Heart left ventricle (tissue), 16 donors: ENCODE measurements at places on chromosomes 7 and 10. TPM values are rescaled to one million over a fixed set of nuclear protein-coding genes. Genes with fewer than 3 reads are reported as not detected.
A peak's percentile ranks its signal among the peaks of the same experiment; 100 is the strongest.

- H3K36me3 ChIP-seq = no peaks in the 10 kb centered on the region
- H3K27ac ChIP-seq = no peak overlapping the region
Measured at GRCh38 chr10:34389801-34390200, 425.3 kb downstream of the PARD3 start.

GRCh38 chr10:12181065-12181775 lies 14.5 kb downstream of the NUDT5 start:
- no peaks in the 10 kb centered on the region for H3K27me3 ChIP-seq
- no peak for DNase-seq
- H3K4me3 ChIP-seq = no peak overlapping the region
- peaks cover 3% of the 10 kb centered on the region for H3K36me3 ChIP-seq

DNA sequence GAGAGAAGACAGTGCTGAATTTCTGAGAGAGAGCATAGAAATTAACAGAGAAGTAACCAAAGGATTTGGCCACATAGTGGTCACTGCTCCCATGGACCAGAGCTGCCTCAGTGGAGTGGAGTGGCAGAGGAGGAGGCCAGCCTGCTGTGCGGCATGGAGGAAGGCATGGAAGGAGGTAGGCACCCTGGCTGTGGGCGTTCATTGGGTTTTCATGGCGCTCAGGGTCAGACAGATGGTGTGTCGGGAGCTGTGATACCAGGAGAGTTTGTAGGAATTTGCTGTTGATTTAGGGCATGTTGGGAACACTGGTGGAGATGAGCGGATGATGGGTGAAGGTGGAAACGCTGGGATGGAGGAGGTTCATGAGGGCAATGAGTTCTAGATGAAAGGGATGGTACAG lies 78.9 kb upstream of the INSYN2A start:
- no peaks in the 10 kb centered on the region for H3K27me3 ChIP-seq
- no peaks in the 10 kb centered on the region for H3K4me1 ChIP-seq
- no peak overlapping the region for H3K27ac ChIP-seq
- H3K4me3 ChIP-seq = no peak overlapping the region

- DNase-seq = no peak
- no peak overlapping the region for H3K27ac ChIP-seq
- no peaks in the 10 kb centered on the region for H3K4me1 ChIP-seq
- peaks cover 10% of the 10 kb centered on the region for H3K36me3 ChIP-seq
Measured at GRCh38 chr10:89773081-89773480, 71.7 kb downstream of the KIF20B start.

- no peaks in the 10 kb centered on the region for H3K36me3 ChIP-seq
- no peaks in the 10 kb centered on the region for H3K27me3 ChIP-seq
- DNase-seq = no peak
- H3K27ac ChIP-seq = no peak overlapping the region
- no peak overlapping the region for H3K4me3 ChIP-seq
Measured at GRCh38 chr7:2956526-2957368, 86.9 kb downstream of the CARD11 start.

DNA sequence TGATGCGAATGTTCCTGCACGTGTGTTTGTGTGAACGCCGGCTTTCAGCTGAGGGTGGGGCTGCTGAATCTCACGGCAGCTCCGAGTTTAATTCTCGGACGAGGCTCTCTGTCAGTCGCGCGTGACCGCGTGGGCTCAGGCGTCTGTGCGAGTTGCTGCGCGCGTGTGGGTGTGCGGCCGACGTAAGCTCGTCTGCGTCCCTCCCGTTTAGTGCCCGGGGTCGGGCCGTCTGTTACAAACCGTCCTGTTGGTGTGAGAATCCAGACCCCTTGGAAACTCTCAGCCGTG lies 41.6 kb upstream of the CFAP46 start:
- no peak overlapping the region for H3K4me3 ChIP-seq
- no peaks in the 10 kb centered on the region for H3K4me1 ChIP-seq
- DNase-seq = no peak
- no peaks in the 10 kb centered on the region for H3K36me3 ChIP-seq

GRCh38 chr7:716636-717035 lies 9.9 kb upstream of the DNAAF5 start:
- no peak overlapping the region for H3K4me3 ChIP-seq
- DNase-seq = no peak
- H3K27ac ChIP-seq = no peak overlapping the region
- H3K27me3 ChIP-seq = no peaks in the 10 kb centered on the region

GRCh38 chr7:69567800-69568199 lies 30.5 kb upstream of the AUTS2 start:
- no peak overlapping the region for H3K27ac ChIP-seq
- H3K4me1 ChIP-seq = peaks cover 4% of the 10 kb centered on the region
- no peak for DNase-seq
- no peak overlapping the region for H3K4me3 ChIP-seq

DNA sequence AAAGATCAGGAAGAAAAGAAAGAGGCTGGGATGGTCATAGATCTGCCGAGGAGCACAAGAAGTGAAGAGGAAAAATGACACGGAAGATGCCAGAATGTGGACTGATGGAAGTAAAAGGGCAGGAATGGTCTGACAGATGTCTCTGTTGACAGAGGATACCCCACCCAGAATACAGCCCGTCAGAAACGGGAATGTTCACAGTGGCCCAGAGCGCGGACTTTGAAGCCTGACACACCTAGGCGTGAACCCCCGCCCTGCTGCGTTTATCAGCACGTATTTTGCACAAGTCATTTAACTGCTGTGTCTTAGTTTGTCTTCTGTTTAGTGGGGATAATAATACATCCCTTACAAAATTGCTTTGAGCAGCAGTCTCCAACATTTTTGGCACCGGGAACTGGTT lies 27.1 kb downstream of the AKR1B1 start:
- H3K4me3 ChIP-seq = peak overlapping the region; percentile 6
- H3K36me3 ChIP-seq = no peaks in the 10 kb centered on the region
- no peaks in the 10 kb centered on the region for H3K27me3 ChIP-seq
- H3K27ac ChIP-seq = peak overlapping the region; percentile 79

- no peak for DNase-seq
- H3K36me3 ChIP-seq = no peaks in the 10 kb centered on the region
- H3K27ac ChIP-seq = peak overlapping the region; percentile 84
- no peaks in the 10 kb centered on the region for H3K27me3 ChIP-seq
- no peak overlapping the region for H3K4me3 ChIP-seq
- H3K4me1 ChIP-seq = no peaks in the 10 kb centered on the region
Measured at GRCh38 chr10:30821994-30822692, 192.6 kb upstream of the LYZL2 start.

DNA sequence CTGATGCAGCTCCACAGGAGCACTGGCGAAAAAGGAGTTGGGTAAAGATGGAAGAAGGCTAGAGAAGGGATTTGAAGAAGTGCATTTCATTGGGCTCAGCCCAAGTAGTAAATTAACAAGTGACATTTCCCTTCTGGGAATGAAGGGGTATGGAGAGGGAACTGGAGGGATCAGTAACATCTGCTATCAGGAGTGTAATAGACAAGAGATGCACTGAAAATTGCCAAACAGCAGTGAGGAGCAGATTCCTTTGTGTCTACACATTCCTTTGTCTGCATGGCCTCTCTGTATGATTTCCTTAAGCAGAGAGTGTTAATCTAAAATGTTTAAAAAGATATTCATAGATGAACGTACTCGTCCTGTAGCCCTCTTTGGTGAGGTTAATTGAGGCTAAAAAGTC lies 148.2 kb upstream of the FERD3L start:
- no peaks in the 10 kb centered on the region for H3K36me3 ChIP-seq
- no peak for DNase-seq
- no peak overlapping the region for H3K4me3 ChIP-seq

- no peak overlapping the region for H3K27ac ChIP-seq
- no peaks in the 10 kb centered on the region for H3K4me1 ChIP-seq
- no peak overlapping the region for H3K4me3 ChIP-seq
- no peaks in the 10 kb centered on the region for H3K36me3 ChIP-seq
Measured at GRCh38 chr10:9052767-9053166, 998.3 kb downstream of the GATA3 start.

SCART1 gene
- 0.08 TPM for total RNA-seq

THSD7A gene
- total RNA-seq = 1.1 TPM

SORCS3 gene
- total RNA-seq = not detected

POM121C gene
- 25.7 TPM for total RNA-seq

CFAP70 gene
- total RNA-seq = 1.6 TPM

GPER1 gene
- total RNA-seq = 2.4 TPM

MCU gene
- 13.6 TPM for total RNA-seq

UNC5B gene
- total RNA-seq = 22.8 TPM
